ENCODE measurements at places on chromosomes 13 and 19.
A peak's percentile ranks its signal among the peaks of the same experiment; 100 is the strongest.

GRCh38 chr13:79128158-79128557 lies 277.9 kb downstream of the RBM26 start:
- no peak for DNase-seq

DNA sequence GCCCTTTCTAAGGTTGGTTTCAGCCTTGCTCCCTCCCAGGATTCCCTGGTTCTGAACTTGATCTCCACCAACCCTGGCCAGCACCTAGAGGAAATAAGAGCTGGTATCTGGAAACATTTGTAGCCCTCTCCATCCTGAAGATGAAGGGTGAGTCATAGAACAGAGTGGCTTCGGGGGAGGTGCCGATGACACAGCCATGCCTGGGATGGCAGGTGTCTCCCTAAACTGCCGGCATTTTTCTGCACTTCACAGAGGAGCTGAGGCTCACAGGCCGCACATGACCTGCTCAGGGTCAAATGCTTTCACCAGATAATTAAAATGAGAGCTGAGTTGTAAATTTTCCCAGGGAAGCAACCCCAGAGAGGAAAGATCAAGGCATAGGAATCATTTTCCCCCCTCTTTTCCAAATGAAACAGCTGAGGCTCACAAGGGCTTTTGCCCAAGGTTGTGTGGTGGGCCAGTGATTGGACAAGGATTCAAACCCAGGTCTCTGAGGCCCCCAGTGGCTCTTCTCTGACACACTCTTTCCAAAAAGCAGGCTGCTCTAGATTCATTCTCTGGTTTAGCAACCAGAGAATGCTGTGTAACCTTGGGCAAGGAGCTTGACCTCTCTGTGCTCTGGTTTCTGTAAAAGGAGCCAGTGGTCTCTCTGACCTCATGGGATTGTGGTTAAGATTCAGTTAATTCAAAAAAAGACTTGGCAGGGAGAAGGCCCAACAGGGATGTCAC lies 1.2 kb upstream of the SLC25A42 start:
- peak; percentile 44 for DNase-seq

GRCh38 chr13:112928972-112929782 lies 39.8 kb upstream of the MCF2L start:
- DNase-seq = no peak

- DNase-seq = no peak
Measured at GRCh38 chr13:48411147-48411794, 1.6 kb downstream of the LPAR6 start.

GRCh38 chr13:51148952-51149573 lies 38.0 kb upstream of the C13orf42 start:
- no peak for DNase-seq

DNA sequence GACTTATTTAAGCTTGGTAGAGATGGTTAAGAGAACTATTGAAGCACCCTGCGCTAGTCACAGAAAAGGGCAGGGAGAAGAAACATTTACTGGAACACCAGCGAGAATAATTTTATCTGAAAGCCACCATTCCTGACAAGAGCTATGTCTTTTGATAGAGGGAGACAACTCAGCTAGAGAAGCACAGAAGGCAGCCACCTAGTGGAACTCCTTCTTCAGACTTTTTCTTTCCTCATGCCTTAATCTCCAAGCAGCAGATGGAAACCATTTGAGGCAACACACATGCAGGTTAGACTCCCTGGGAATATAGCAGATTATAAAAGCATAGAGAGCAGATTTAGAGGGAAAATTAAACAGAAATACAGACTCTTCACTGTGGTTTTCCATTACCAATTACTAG lies 813.4 kb downstream of the SLITRK6 start:
- DNase-seq = no peak

GRCh38 chr19:30492586-30493270 lies 120.5 kb downstream of the ZNF536 start:
- no peak for DNase-seq

- peak; percentile 80 for DNase-seq
Measured at GRCh38 chr19:42528354-42529247, at the start of gene CEACAM1. TSS of gene CEACAM1 (minus strand) at chr19:42528481. CDS start at chr19:42528374, 107 bp downstream.

- DNase-seq = peak; percentile 30
Measured at GRCh38 chr19:11227195-11227886, 12.1 kb upstream of the ANGPTL8 start.
